Urinary bladder (tissue), 4 donors: ENCODE measurements at places on chromosomes 11 and 22. TPM values are rescaled to one million over a fixed set of nuclear protein-coding genes. Genes with fewer than 3 reads are reported as not detected.

- DNase-seq, result no peak
These were observed 62.6 kb downstream of the MPPED1 start for GRCh38 chr22:43474161-43475101.

DNA sequence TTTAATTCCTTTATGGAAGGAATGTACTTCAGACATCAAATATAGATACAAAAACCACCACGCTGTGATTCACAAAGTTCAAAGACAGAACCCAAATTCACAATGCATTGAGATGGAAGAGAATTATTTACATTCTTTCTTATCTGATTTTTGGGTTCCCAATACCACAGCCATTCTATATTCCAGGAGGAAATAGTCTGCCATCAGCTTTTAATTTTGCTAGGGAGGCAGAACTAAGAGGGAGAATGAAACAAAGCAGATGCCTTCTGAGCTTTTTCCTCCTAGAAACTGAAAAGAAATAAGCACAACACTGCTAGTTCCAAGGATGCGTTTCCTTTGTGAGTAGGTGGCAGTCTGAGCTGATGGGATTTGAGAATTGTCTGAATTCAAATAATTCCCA, 283.0 kb upstream of the NARS2 start:
- DNase-seq, result no peak

DNA sequence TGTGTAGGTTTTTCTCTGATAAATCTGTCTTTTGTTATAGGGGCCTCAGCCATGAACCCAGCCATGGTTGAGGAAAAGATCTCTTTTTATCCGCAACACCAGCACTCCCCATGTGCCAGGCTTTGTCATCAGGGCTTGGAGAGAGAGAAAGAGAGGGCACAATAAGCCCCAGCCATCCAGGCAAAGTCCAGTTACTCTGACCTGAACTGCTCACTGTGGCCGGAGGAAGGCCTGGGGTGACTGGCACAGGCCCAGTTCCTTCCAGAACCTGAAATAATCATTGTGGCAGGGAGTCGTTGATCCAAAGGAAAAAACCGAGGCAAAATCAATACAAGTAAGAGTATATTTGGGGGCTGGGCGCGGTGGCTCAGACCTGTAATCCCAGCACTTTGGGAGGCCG, 3.9 kb upstream of the ARHGAP8 start:
- DNase-seq, result no peak

DNA sequence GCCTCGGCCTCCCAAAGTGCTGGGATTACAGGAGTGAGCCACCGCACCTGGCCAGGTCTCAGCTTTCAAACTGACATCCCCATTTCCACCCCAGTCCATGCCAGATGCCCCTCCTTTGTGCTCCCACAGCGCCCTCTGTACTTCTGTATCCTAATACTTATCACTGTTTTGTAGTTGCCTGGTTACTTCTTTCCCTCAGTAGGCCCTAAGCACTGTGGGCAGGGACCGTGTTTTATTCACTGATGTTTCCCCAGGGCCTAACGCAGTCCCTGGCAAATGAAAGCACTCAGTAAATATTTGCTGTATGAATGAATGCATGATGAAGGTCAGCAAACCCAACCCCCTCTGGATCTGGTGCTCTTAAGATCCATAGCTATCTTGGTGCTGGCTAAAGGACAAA, 2.2 kb upstream of the TRIM3 start:
- DNase-seq, result no peak

- DNase-seq, result no peak
These were observed 2.0 kb downstream of the KCNJ11 start for GRCh38 chr11:17386331-17387084.

CELSR1 gene
- 3.2 TPM for polyA plus RNA-seq

MAPK8IP1 gene
- 11.0 TPM for polyA plus RNA-seq

GRCh38 chr11:10026514-10026913, 267.5 kb downstream of the SBF2 start:
- DNase-seq, result no peak

DNA sequence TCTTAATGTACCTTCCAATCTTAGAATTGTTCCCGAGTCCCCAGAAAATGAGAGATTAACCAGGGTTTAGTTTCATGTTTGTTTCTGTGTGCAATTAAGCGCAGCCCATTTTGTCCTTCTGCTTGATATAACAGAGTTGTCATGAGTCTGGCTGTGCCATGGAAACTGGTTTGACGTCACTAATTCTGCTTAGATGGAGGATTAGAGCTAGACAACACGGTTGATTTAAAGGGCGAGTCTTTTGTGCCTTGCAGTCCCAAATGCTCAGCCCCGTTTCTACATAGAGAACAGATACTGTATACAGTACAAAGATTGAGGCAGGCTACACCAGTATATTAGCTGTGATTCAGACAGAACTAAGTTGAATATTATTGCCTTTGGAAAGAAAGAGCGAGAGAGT, 45.5 kb upstream of the ALKBH3 start:
- DNase-seq, result no peak
